Fibroblast of upper back skin (primary cell): ENCODE measurements at places on chromosomes 1 and 21.

DNA sequence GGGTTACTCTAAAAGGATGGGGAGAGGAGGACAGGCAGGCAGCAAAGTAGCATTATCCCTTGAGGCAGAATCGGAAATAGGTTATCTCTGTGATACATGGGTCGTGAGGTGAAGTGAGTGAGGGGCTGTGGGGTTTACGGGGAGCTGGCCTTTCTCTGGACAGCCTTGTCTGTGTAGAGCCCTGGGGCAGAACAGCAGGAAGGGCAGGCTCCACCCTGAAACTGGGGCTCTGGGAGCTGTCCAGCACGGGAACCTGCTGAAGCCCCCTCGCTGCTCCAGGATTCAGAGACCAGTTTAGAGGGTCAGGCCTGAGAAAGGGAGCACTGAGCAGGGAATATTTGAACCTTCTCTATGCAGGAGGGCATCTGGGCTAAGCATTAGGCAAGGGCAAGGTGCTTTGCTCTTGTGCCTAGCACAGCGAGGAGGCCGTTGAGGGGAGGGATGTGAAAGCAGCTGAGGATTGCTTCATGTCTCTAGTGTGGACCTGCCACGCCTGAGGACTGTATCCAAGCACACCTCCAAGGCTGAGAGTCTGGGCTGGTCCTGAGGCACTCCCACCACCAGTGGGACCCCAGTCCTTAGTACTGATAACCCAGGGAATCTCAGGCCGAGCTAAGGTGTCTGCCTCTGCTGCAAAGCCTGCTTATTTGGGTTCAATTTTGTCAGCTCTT is 55.8 kb downstream of the NAV1 start:
- peak; percentile 34 for DNase-seq

DNA sequence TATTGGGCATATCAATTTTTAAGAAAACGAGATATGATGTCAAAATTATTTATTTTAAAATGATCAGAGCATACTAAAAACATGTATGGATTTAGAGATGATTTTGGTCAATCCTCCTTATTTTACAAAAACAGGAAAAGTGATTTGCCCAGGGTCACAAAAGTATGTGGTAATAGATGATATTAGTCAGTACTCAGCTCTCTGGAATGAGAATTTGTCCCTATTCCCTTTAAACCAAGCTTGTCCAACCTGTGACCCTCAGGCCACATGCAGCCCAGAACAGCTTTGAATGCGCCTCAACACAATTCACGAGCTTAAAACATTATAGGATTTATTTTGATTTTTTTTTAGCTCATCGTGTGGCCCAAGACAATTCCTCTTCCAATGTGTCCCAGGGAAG is 104.7 kb downstream of the AKT3 start:
- peak; percentile 31 for DNase-seq

DNA sequence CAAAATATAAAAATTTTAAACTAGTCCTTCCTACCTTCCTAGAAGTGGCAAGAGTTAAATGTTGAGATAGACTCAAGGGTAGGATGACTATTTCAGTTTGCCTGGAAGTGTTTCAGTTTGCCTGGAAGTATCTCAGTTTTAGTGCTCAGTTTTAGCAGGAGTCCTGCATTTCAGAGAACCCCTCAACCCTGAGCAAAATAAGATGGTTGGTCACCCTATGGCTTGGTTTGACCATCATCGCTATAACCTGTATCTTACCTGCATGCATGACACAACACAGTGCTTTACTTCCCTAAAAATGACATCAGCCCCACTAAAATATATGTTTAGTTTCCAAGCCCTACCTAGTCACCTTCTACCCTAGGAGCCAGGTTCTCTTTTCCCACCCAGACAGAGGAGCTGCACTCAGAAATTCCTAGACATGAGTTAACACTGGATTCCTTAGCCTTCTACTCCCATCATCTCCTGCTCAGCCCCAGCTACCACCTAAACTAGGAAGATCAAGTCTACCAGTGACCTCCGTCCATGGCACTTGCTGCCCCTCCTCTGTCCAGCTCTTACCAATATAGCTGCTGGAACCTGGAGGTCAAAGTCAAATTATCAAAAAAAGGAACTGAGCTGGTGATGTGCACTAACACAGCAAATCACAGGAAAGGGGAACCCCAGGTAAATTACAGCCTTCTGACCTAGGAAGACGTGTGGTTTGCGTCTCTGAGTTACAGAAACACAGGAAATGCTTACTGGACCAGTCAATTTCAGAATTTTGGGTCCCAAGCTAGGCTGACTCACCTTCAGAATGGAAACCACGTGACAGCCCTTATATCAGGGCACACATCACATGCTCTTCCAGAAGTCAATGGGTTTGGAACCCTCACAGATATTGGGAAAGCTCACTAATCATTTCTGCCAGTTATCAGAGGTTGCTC is 2.2 kb upstream of the G0S2 start:
- peak; percentile 23 for DNase-seq

GRCh38 chr1:28266920-28267322 is 7.6 kb downstream of the SESN2 start:
- DNase-seq, result no peak

- DNase-seq, result peak; percentile 29
Observed at GRCh38 chr1:95323123-95323522, 89.1 kb downstream of the RWDD3 start.

- no peak for DNase-seq
Observed at GRCh38 chr21:25772686-25773085, 37.9 kb downstream of the GABPA start.

- DNase-seq, result no peak
Observed at GRCh38 chr1:184492536-184492935, 105.7 kb downstream of the C1orf21 start.

- DNase-seq, result no peak
Observed at GRCh38 chr1:186210258-186210657, 164.8 kb downstream of the TPR start.

- DNase-seq, result no peak
Observed at GRCh38 chr1:23434260-23434775, 9.8 kb upstream of the TCEA3 start.

DNA sequence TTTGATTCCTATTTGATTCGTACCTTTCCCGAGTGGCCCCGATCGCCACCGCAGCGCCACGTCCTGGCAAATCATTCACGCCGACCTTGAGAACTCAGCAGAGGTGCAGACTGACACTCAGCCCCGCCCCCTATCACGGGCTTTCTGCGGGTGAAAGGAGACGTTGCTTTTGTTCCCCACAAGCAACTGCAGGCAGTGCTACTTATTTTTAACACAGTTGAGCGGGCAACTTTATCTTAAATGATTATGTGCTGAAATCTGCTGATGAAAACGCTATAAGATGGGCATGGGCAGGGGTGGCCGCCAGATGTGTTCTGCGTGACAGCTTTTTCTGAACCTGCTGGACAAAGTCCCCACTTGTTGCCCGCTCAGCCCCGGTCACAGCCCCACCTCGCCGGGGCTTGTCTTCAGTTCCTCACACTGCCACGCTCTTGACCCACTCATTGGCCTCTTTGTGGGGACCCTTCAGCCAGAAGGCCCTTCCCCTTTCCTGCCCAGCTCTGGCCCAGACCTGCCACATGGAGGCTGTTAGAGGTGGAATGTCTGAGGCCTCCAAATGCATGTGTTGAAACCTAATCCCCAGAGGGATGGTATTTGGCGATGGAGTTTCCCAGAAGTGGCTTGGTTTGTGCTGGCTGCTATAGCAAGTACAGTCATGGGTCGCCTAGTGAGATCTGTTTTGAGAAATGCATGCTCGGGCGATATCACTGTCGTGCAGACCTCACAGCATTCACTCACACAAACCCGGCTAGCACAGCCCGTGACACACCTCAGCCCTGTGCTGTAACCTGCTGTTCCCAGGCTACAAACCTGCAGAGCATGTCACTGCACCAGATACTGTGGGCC is 15.7 kb upstream of the PDXK start:
- DNase-seq, result peak; percentile 86

GRCh38 chr1:78490861-78491450 is at the start of gene PTGFR:
TSS of gene PTGFR (plus strand) at chr1:78490974. CDS start at chr1:78492744, 1,770 bp downstream.
- DNase-seq, result peak; percentile 29
